Hair follicle dermal papilla cell (primary cell): ENCODE measurements at places on chromosomes 4 and X. TPM values are rescaled to one million over a fixed set of nuclear protein-coding genes. Genes with fewer than 3 reads are reported as not detected.

Gene VSIG4
- total RNA-seq: not detected in 2 replicates

Gene COL4A5
- 7.0 and 7.8 TPM in 2 replicates for total RNA-seq

Gene PSAPL1
- total RNA-seq: not detected in 2 replicates

Gene OPHN1
- total RNA-seq: 10.1 and 12.4 TPM in 2 replicates

Gene FHL1
- 135 and 174 TPM in 2 replicates for total RNA-seq

Gene CCSER1
- 0.24 and 1.1 TPM in 2 replicates for total RNA-seq

Gene PFKFB1
- 0.12 and 0.16 TPM in 2 replicates for total RNA-seq

Gene CDX4
- not detected in 2 replicates for total RNA-seq

Gene CFAP299
- 1.6 and 3.1 TPM in 2 replicates for total RNA-seq

Gene TEX13C
- total RNA-seq: not detected in 2 replicates

Gene ARSD
- total RNA-seq: 30.4 and 32.0 TPM in 2 replicates

Gene GLUD2
- 2.8 and 2.9 TPM in 2 replicates for total RNA-seq

Gene PCDH7
- total RNA-seq: 18.7 and 37.8 TPM in 2 replicates

Gene KIAA0232
- 32.8 and 39.9 TPM in 2 replicates for total RNA-seq

Gene SPANXN3
- total RNA-seq: not detected in 2 replicates

Gene SLC25A14
- total RNA-seq: 7.2 and 7.8 TPM in 2 replicates

Gene CENPI
- 6.0 and 6.1 TPM in 2 replicates for total RNA-seq

Gene SAGE1
- total RNA-seq: not detected in 2 replicates

Gene PHOX2B
- total RNA-seq: not detected in 2 replicates

Gene ZCCHC18
- total RNA-seq: 0.12 and 0.16 TPM in 2 replicates

Gene SPON2
- 226 and 238 TPM in 2 replicates for total RNA-seq

Gene NPY1R
- total RNA-seq: 0.49 TPM in 1 of 2 replicates, not detected in the other
